ENCODE measurements at places on chromosomes 7 and 10. TPM values are rescaled to one million over a fixed set of nuclear protein-coding genes. Genes with fewer than 3 reads are reported as not detected.

PRSS2 gene
- not detected for total RNA-seq

PLCE1 gene
- 1.1 TPM for total RNA-seq

NCF1 gene
- total RNA-seq, result not detected

ACTR3C gene
- not detected for total RNA-seq

DDX56 gene
- total RNA-seq, result 45.7 TPM

PIP gene
- total RNA-seq, result not detected

ING3 gene
- 11.2 TPM for total RNA-seq

PDE6C gene
- total RNA-seq, result not detected

SLC18A2 gene
- not detected for total RNA-seq

All from aortic smooth muscle cell (primary cell).